ENCODE measurements at places on chromosomes 2 and 18. TPM values are rescaled to one million over a fixed set of nuclear protein-coding genes. Genes with fewer than 3 reads are reported as not detected.

C1GALT1C1L gene
- total RNA-seq: 0.80 TPM

GRCh38 chr2:46886268-46887027 is 29.2 kb downstream of the MCFD2 start:
- no peak for DNase-seq

DNA sequence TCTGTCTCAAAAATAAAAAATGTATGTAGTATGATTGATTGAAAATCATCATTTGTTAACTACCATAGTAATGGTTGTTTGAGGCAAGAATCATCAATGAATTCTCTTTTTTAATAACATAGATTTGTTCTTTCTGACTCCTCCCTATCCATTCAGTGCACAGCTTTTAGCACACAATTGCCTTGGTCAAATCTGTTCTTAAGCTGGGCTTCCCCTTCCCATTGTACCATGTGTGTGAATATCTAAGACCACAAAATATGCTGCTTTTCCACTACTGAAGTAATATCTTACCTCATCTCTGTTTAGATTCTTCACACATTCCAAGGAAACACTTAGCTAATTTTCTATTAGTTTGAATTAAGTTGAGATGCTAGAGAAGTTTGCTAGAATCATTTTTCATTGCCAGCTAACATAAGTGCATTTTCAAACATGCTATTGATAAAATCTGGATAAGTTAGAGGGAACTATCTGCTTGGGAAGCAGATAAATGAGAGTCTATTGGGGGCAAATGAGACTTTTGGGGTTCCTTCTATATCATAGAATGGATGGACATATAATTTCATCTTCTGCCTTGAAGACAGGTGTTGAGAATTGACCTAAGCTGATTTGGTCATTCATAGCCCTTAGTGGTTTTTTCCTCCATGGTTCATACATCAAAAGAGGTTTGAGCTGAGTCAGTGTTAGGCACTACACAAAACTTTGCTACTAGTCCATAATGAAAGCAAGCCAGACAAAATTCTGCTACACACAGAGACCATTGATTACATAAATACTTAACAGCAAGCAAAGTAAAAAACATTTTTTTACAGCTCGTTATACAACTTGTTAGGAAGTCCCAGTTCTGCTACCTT is 231.9 kb downstream of the PLCL1 start:
- DNase-seq: no peak

- DNase-seq: no peak
Measured at GRCh38 chr18:39838831-39839230, 2116.2 kb upstream of the PIK3C3 start.

DNA sequence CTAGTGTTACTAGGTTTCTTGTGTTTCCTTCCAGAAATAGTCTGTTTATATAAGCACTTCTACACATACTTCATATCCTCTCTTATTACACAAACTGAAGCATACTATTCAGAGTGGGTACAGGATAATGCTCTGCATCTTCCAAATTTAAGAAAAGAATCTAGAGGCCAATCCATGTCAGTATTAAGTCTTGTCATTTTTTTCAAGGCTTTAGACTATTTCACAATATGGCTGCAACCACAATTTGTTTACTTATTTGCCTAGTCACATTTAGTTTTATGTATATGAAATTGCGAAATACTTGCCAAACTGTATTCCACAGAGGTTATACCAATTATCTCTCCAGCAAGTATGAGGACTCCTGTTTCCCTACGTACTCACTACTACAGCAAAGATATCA is 27.9 kb downstream of the IWS1 start:
- no peak for DNase-seq

All from esophagus muscularis mucosa (tissue), 4 donors.